Activated T-helper 9 cell treated with anti-CD3 and anti-CD28 coated beads, Interleukin-2, amount 50 U/mL, for 16 hours (primary cell): ENCODE measurements at places on chromosomes 11 and 22.

DNA sequence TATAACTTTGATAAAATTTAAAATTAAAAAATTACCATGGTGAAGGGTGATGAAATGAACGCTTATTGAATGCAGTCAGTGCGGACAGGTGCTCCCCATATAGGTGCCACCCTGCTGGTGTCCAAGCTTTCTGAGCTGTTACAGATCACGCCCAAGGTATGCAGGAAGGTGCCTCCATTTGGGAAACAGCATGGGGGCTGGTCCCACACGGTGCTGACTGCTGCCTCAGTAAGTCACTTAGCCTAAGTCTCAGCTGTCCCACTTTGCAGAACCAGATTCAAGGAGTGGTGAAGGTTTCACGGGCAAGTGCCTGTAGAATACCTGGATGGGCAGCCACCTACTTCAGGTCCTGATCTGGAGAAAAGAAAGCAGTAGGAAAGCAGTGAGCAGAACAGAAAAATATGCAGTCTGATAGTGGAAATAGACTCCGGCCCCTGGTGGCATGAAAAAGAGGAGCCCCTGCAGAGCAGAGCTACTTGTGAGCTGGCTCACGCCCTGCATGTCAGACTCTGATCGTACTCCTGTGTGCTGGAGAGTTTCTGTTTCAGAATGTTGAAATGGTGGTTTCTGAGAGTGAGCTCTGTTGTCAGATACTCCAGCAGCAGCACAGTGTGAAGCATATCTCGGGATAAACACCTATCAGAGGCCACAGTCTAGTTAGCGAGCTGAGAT, 33.2 kb downstream of the ADORA2A start:
- DNase-seq, result no peak

DNA sequence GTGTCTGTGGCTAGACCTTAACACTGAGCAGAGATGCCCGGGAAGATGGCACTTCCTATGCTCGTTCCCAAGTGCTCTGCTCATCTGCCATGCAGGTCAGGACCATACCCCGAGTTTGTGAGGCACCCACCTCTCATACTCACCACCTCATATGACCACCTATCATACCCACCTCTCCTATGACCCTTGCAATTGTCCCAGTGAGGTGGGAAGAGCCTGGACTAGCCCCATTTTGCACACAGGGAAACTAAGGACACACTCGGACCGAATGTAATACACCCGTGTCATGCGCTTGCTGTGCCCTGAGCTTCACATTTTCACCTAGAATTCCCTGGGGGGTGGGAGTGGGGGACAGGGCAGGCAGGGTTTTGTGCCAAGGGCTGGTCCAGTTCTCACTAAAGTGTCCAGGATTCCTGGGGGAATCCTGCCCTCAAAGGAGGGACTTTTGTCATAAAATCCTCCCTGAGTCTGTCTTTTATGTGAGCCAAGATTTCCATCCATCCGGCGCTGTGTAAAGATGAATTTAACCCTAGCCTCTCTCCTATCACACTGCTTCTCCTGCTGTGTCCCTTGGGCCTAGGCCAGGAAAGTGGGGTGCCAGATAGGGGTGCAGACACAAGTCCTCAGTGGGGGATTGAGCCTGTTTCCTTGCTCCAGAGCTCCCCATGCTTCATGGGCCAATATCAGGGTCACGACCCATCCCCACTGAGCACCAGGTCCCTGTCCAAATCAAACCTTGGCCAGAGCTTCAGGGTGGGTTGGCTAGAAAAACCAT, 20.0 kb downstream of the TPBGL start:
- DNase-seq, result no peak

GRCh38 chr11:113579292-113579940, 104.2 kb upstream of the DRD2 start:
- DNase-seq, result no peak

DNA sequence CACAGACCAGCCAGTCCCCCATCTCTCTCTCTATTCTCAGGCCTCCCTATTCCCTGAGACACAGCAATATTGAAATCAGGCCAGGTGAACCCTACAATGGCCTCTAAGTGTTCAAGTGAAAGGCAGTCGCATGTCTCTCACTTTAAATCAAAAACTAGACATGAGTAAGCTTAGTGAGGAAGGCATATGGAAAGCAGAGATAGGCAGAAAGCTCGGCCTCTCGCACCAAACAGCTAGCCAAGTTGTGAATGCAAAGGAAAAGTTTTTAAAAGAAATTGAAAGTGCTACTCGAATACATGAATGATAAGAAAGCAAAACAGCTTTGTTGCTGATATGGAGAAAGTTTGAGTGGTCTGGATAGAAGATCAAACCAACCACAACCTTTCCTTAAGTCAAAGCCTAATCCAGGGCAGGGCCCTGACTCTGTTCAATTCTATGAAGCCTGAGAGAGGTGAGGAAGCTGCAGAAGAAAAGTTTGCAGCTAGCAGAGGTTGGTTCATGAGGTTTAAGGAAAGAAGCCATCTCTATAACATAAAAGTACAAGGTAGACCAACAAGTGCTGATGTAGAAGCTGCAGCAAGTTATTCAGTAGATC, 19.8 kb upstream of the MPZL2 start:
- DNase-seq, result no peak

DNA sequence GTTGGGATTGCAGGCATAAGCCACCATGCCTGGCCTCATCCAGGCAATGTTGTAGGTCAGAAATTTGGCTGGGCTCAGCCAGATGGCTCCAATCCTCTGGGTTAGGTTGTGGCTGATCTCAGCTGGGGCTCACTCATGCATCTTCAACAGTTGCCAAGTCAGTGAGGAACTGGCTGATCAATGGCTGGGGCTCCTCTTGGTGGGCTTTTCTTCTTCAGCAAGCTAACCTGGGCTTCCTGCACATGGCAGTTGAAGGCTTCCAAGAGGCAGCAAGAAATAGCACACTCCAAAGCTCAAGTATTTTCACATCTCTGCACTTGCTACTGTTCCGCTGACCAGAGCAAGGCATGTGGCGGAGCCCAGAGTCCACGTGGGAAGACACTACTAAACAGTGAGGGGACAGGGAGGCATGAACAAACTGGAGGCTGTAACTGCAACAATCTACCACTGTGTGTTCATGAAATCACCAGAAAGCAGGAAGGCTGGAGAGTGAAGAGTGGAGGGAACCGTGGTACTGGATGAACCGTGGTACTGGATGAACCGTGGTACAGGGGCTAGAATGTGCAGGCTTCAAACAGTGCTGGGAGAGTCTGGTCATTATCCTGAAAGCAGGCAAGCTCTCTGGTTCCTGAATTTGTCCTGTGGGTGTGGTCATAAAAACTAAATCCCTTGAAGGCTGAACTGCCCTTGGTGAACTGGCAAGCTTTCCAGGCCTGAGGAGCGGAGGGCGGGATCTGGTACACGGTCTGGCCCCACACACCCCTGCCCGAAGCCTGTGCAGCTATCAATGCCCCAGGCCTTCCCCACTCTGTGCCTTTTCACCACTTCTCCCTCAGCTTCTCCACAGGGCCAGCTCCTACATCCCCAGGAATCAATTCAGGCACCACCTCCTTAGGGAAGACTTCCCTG, 20.2 kb downstream of the CHST1 start:
- no peak for DNase-seq

GRCh38 chr11:15497366-15497765, 382.6 kb downstream of the INSC start:
- DNase-seq, result no peak

- DNase-seq, result no peak
Measured at GRCh38 chr11:91220476-91221202, 997.8 kb upstream of the CHORDC1 start.

- DNase-seq, result no peak
Measured at GRCh38 chr22:39949964-39950737, 10.0 kb upstream of the TMA7B start.

- DNase-seq, result no peak
Measured at GRCh38 chr11:2538951-2539350, 94.1 kb downstream of the KCNQ1 start.

- no peak for DNase-seq
Measured at GRCh38 chr11:7253800-7254199, 2.1 kb downstream of the SYT9 start.

DNA sequence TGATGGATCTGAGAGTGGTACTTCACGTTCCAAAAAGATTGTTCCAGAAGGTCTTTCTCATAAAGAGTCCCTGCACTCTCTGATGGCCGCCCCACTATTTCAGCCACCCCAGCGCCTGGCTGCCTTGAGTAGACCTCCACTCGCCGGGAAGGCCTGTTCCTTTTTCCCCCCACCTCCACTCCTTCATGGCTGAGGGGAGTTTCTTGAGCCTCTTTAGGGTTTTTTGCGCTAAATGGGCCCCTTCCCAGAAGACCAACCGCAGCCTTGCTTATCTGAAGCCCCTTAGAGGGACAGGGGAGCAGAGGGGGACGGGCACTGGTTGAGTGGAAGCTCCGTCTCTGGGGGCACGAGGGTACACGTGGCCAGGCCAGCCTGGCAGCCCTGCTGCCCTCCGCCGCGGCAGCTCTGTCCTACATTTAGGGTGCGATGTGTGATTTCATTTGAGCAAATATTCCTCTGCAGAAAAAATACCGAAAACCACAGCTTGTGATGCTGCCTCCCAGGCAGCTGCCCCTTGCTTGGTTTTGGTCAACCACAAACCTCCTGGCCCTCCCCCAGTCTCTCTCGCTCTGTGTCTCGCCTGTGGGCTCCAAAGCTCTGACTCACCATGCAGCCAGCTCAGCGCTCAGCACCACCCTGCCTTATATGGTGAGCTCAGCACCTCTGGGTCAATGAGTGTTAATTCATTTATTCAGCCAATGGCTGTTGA, 88.7 kb downstream of the TP53I11 start:
- peak; percentile 72 for DNase-seq

GRCh38 chr22:48105259-48105658, 1342.8 kb downstream of the TBC1D22A start:
- no peak for DNase-seq

DNA sequence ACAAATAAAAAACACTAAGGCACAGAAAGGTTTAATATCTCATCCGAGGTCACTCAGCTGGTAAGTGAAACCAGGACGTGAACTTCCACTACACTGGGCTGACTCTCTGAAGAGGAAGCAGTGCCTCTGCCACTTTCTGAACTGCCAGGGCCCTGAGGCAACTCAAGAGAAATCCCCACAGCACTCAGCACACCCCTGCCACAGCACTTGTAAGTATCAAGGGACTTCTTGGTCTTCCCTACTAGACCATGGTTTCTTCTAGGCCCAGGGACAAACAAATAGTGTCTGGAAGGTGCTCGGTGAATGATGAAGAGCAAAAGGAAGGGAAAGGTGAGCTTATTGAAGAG, 49.7 kb downstream of the RPL27A start:
- no peak for DNase-seq

DNA sequence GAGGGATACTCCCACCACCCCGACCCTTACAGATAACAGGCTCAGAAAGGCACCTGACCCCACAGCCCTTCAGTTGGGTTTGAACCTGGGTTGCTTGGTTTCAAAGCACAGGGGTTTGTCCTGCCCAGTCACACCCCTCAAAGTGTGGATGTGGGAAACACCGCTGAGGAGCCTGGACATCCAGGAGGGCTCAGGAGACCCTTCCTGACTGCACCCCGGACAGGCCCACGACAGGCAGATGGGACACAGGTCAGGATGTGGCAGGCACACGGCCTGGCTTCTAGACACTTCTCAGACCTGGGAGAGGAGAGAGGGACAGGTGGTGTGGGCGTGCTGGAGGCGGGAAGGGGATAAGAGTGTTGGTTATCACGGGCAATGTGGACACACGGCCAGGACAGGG, 932.3 kb downstream of the BRD1 start:
- no peak for DNase-seq

DNA sequence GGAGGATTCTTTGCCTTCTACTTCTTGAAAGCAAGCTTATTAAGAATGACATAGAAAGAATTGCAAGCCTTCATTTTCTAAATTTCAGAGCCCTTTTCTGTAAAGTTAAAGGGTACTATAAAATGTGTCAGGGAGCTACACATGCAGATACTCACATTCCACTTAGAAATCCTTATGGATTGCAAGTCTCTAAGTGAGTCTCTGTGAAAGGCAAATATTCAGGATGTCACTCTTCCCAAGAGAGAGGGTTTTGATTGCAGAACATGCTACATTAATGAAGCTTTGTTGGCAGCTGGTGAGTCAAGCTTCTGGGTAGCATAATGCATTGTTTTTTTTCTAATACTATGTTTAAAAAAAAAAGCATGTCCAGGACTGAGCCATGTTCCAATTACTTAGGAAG, 369.2 kb downstream of the DCDC1 start:
- DNase-seq, result no peak

GRCh38 chr11:3132831-3133260, 32.3 kb downstream of the OSBPL5 start:
- no peak for DNase-seq

GRCh38 chr11:103529181-103529684, 420.0 kb downstream of the DYNC2H1 start:
- no peak for DNase-seq

DNA sequence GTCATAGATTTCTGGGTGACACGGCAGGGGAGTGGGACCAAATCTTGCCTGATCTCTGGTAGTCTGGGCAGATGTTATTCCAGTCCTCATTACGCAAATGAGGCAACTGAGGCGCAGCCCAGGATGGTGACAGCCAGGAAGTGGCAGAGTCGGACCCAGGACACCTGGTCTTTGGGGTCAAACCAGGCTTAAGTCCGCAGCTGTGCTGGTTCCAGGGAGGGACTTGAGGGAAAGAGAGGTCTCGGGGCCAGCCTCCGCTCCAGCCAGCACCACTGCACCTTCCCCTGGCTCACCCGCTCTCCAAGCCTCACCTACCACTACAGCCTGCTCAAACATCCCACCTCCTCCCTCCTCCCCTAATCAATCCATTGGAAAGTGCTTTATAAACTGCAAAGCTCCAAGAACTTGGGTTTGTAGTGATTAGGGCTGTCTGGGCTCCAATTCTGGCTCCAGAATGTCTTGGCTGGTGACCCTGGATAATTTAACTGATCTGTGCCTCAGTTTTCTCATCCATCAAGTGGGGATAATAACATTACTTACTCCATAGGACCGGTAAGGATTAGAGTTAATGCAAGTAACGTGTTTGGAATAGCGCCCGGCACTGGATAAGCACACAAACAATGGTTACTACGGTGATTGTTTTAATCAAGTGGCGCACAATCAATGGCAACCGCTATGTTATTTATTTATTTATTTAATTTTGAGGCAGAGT, 526 bp upstream of the PNPLA5 start:
- no peak for DNase-seq

DNA sequence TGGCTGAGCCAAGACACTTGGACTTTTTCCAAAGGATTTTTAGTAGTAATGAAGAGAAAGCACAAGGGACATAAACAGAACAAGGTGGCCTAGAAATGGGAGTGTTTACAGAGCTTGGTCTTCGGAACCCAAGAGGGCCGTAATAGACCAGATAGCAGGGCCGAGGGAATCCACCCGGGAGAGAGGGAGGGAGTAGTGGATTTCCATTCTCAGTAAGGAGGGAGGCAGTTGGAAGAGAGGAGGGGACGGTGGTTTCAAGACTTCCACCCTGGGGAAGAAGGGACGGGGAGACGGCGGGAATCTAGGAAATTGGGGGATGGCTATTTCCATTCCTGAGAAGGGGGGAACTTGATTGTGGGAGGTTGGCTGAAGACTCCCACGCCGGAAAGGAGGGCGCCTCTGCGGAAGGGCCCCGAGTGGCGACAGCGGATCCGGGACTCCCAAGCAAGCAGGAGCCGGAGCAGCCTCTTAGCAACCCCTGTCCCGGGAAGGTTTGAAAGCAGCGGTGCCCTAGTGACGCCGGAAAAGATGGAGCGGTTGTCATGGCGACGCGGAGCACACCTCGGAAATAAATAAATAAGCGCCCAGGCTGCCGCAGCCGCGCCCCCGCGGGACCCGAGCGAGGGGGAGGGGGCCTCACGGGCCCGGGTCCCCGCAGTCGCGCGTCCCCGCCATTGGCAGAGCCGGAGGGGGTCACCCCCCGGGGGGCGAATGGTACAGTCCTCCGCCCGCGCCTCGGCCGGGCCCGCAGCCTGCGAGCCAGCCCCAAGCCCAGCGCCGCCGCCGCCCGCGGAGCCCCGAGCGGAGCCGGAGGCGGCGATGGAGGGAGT, 31.6 kb downstream of the EIF3F start:
- peak; percentile 57 for DNase-seq

GRCh38 chr11:8839957-8840945, 70.7 kb upstream of the AKIP1 start:
- no peak for DNase-seq
